Stimulated activated CD8-positive, alpha-beta memory T cell treated with anti-CD3 and anti-CD28 coated beads, Interleukin-15, amount 100 ng/mL, for 4 hours (primary cell): ENCODE measurements at places on chromosomes 11 and 22.

- no peak for DNase-seq
Measured at GRCh38 chr11:6298605-6299004, 21.7 kb downstream of the CAVIN3 start.

DNA sequence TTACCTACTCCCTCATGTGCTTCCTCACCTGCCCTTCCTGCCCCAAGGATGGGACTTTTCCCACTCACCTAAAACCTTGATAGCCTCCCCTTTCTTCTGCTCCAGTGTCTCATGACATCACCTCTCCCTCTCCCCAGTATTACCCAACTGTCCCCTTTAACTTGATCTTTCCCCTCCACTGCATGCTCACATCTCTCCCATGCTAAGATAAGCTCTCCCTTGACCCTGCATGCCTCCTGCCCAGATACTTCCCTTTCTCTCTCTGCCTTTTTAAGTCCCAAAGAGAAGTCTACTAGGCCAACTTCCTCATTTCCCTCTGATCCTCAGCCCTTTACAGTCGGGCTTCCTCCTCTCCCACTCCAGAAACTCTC lies 14.8 kb downstream of the CD3E start:
- no peak for DNase-seq

- DNase-seq: no peak
Measured at GRCh38 chr11:77204754-77205466, 76.9 kb downstream of the MYO7A start.

GRCh38 chr11:18081551-18081950 lies 24.3 kb downstream of the SAAL1 start:
- no peak for DNase-seq

DNA sequence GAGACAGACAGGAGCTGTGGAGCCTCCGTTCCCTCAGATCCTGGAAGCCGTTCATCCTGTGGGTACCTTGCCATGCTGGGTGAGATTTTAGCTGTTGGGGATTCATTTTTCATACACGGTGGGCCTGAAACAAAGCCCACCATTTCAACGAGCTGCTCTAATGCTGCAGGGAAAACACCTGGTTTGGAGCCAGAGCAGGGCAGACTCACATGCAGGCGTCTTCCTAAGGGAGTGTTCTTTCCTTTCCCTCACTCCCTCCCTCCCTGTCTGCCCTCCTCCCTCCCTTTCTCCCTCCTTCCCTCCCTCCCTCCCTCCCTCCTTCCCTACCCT lies 52.5 kb downstream of the CD6 start:
- no peak for DNase-seq

- no peak for DNase-seq
Measured at GRCh38 chr11:1018091-1018490, 18.4 kb downstream of the MUC6 start.
